Posterior cingulate gyrus (tissue), 11 donors: ENCODE measurements at places on chromosomes 3 and 15.

DNA sequence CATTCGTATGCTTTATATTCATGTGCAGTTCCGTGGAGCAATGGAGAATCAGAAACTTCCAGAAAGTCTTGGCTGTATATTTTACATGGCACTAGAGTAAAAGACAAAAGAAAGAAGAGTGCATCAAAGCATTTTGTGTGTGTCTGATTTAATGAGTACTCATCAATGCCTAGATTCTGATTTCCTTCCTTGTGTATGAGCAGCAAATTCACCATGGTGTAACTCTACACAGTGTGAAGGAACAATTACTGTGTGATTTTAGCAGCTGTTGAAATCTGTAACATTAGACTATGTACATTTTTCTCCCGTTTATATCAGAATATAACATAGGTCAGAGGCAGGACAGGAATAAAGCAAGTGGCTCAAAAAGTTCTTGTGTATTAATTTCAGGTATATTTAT, 102.0 kb upstream of the TSC22D2 start:
- DNase-seq = no peak

DNA sequence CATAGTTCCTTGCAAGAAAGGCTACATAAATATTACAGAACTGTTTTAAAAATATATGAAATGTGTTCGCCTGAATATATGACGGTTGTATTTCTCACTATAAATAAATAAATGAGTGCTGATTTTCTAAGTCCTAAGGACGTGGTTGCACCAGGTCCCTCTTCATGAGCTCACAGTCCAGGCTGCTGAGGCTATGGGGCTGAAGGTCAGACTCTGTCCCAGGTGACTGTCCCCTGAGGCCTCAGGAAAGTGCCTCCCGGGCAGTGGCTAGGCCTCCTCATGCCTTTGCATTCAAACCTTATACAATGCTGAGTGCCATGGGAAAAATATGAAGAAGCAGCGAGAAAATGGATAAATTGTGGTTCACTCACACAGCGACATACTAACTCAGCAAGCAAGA, 43.5 kb upstream of the SSR3 start:
- DNase-seq = no peak

- DNase-seq = no peak
Observed at GRCh38 chr15:38460543-38460942, 6.6 kb downstream of the FAM98B start.

- DNase-seq = no peak
Observed at GRCh38 chr15:80106051-80106450, 46.6 kb downstream of the ZFAND6 start.

GRCh38 chr3:187213616-187214015, 16.3 kb downstream of the RTP1 start:
- no peak for DNase-seq

GRCh38 chr3:160980740-160981139, 124.4 kb downstream of the B3GALNT1 start:
- DNase-seq = no peak

- DNase-seq = no peak
Observed at GRCh38 chr15:49645941-49646340, 25.1 kb downstream of the DTWD1 start.

DNA sequence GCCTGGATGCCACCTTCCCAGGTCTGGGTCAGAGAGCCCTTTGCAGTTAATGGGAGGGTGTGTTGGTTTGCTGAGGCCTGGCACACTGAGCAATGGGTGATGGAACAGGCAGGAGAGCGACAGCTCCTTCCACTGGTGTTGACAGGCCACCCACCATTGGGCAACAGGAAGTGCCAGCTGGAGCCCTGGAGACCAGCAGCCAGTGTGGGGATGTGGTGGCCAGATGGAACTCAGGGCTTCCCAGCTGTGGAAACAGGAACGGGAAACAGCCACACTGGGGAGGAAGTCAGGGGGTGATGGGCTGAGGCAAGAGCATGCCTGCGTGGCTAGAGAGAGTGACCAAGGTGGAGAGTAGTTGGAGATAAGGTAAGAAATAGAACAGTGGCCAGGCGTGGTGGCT, 9.3 kb downstream of the PSTPIP1 start:
- peak; percentile 66 for DNase-seq

DNA sequence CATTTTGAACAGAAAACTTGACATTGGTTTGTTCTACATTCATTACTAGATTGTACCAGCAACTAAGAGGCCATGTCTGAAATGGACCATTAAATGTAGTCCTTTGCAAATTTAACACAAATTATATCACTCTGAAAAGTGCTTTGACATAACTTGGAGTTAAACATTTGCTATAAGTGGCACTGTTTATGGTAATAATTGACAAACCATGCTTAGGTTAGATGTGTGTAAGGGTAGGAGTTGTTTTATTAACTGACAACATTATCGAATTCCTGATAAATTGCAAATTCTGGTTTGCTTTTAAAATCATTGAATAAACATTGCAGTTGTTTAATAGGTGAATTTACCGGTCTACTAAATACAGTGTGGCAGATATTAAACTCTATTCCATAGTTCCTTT, 6.1 kb upstream of the TMEM207 start:
- DNase-seq = no peak

DNA sequence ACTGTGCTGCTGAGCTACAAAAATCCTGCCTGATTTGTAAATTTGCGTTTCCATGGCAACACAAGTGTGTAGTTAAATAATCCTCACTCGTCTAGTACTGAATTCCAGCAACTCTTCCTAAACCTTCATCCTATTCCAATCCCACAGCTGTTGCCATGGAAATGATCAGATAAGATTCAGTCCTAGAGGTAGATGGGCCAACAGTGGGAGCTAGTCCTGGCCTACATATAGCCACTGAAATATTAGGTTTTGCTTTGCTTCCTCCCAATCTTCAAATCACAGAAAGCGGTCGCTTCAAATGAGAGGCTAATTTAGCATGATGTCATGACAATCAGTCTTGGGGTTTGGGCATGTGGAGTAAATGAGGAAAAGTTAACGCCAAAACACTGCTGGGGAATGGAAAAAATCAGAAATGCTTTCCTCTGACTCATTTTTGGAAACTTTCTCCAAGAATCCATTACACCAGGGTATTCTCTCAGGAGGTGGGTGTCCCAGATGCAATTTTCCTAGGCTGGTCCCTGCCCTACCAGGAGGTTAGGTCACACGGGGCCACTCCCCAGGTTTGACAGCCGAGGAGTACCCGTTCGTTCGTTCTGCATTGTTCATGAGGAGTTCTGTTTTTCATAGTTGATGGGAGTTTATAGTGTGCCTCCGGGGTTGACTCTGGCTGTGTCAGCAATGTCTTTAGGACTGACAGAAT, 159.2 kb upstream of the SLCO3A1 start:
- no peak for DNase-seq

DNA sequence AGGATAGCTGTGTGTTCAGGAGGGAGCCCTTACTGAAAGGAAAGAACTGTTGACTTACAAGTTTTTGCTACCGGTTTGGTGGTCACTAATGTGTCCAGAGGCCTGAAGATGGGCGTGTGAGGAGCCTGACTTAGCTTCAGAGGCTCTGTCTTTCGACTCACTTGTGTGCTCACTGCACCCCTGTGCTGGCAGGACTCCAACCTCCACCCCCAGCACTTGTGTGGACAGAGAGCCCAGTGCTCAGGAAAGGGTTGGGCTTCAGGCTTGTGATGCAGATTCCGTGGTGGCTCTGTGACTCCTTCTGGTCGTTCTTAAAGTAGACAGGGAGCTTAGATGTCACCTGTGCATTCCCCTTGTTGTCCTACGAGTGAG, 100.9 kb downstream of the PGPEP1L start:
- no peak for DNase-seq

DNA sequence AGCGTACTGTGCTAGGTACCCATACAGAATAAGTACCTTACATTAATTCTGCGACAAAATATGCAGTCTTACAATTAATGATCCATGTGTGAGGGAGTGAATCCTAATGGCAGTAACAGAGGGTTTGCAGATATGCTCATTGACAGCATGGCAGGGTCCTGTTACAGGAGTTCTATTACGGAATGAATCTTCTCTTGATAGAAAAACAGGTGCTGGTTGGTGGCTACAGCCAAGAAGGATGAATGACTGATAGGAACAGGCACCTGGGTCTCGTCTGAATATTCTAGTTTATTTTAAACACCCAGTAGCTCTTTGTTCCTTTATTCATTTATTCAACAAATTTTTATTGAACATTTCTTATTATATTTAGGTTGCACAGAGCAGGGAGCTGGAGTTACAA, 22.8 kb downstream of the PGBD4 start:
- no peak for DNase-seq

DNA sequence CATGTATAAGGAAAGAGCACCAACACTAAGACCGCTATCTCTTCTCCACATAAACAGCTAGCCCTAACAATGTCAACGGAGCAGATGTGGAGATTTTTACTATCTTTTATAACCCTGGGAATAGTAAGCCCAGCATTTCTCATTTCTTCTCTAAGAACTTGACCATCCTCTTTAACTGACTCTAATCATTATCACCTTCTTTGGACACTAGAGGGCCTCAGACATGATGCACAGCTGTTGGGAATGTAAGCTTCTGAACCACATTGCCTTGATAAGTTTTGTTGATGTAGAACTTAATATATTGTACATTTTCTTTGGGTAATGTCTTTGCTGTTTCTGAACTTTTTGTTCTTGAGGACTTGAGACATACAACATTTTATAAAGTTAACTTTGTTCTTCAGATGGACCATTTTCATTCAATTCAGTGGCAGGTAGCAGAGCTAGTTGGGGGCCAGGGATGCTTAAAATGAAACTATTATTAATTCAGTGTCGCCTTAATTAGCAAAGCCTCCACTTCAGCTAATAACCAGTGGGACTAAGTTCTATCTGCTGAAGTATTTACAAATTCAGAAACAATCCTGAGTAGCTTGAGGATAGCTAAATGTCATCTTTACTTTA, 9.6 kb upstream of the TAGLN3 start:
- no peak for DNase-seq

DNA sequence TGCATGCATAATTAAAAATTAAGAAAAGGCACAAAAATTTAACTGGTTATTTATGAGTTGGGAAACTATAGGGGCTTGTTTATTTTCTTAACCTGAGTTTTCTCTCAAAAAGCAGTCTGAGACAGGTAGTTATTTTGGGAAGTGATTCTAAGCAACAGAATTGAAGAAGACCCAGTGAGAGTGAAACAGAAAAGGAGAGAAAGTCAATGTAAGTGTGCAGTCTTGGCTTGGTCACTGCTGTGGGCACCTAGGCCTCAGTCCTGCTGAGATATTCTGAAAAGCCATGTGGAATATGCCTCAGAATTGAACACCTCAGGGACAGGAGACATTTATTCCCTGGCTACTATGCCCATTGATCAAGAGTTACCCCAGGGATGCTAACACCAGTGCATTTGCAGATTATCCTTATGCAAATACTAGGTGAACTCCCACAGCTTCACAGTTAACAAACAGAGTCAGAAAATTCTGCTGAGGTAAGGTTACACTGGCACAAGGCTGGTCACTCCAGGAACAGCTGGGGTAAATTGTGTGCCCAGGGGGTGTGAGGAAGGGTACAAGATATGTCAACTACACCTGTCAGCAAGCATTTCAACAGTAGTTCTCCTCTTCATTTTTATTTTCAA, 222.7 kb downstream of the EFHB start:
- no peak for DNase-seq
